ENCODE measurements at places on chromosomes 3 and 15. TPM values are rescaled to one million over a fixed set of nuclear protein-coding genes. Genes with fewer than 3 reads are reported as not detected.

DNA sequence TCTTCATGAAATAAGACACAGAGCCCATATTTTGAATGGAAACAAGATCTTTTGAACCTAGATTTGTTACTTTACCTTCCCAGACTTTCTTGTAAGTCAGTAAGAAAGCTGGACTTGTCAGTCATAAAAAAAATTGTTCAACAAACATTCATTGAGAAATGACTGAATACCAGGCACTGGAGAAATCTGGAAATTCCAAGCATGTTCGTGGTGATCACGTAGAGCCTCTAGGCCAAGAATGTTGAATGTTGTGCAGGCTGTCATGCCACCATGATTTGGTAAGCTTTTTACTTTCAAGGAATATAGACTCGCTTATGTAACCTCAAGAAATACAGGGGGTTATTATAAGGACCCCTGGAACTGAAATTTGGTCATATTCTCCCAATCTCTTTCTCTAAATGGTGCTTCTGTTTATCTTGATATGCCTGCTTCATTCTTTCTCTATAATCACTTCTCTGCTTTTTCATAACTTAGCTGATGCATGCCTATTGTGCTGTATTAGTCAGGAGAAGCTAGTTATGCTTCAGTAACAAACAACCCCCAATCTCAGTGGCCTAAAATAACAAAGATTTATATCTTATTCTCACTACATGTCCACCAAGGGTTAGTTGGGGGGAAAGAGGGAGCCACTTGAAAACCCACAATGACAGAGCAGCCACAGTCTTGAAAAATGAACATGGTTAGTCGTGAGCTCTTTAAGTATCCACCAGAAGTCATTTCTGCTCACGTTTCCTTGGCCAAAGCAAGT is 3.4 kb upstream of the TPM1 start:
- DNase-seq: no peak

The UNC45A gene
- total RNA-seq: 59.8 TPM

GRCh38 chr3:66419036-66419435 is 81.8 kb downstream of the LRIG1 start:
- DNase-seq: no peak

- DNase-seq: no peak
Measured at GRCh38 chr3:6229778-6230410, 631.0 kb upstream of the GRM7 start.

DNA sequence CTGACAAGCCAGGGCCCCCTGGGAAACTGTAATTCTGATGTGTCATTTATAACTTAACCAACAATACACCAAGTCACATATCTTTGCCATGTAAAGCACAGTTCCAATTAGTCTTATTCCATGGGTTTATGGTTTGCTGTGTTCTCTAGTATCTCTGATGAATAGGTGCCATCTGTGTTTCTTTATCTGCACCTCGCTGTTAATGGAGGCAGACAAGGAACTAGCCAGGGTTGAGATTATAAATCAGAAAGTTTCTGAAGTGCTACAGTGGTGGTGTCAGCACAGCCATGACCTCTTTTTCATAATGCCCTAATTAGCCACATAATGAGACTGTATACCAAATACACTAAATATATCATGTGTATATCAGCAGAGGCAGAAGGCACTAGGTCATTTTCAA is 866.4 kb downstream of the PLOD2 start:
- no peak for DNase-seq

DNA sequence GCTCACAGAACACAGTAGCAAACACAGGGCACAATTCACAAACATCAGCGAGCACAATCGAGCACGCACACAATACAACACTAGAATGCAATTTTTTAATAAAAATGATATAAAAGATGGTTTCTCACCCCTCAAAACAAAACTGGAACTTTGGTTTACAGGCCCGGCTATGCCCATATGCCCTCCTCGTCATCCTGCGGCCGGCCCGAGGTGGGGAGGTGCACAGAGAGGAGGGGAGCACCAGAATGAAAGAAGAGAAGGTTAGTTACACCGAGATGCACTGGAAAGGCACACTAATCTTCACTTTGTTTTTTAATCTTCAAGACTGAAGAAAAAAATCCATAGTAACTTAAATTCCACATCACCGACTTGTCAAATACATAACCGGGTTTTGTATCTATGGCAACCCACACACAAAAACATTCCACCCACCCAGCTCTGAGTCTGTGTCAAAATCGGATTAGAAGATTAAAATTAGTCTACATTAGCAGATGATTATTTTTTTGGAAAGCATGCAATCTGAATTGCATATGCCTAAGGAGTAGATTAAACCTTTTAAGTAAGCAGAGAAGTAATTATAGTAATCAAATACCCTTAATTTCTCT is 196.7 kb upstream of the WNT5A start:
- DNase-seq: no peak

The FGF7 gene
- total RNA-seq: 42.9 TPM

GRCh38 chr3:114624571-114625181 is 330.8 kb downstream of the TIGIT start:
- DNase-seq: peak; percentile 81

GRCh38 chr3:108407886-108408285 is 102.5 kb downstream of the MYH15 start:
- no peak for DNase-seq

The SPTSSB gene
- total RNA-seq: 2.0 TPM

GRCh38 chr15:85408270-85408746 is 27.9 kb downstream of the AKAP13 start:
- DNase-seq: no peak

The ZNF774 gene
- 4.6 TPM for total RNA-seq

The SMCO1 gene
- not detected for total RNA-seq

The WWTR1 gene
- 91.4 TPM for total RNA-seq

GRCh38 chr3:138213398-138214085 is 26.4 kb downstream of the ARMC8 start:
- no peak for DNase-seq

- DNase-seq: no peak
Measured at GRCh38 chr3:162443376-162443775, 946.8 kb downstream of the OTOL1 start.

The CDAN1 gene
- total RNA-seq: 14.7 TPM

The SLC6A6 gene
- 27.5 TPM for total RNA-seq

DNA sequence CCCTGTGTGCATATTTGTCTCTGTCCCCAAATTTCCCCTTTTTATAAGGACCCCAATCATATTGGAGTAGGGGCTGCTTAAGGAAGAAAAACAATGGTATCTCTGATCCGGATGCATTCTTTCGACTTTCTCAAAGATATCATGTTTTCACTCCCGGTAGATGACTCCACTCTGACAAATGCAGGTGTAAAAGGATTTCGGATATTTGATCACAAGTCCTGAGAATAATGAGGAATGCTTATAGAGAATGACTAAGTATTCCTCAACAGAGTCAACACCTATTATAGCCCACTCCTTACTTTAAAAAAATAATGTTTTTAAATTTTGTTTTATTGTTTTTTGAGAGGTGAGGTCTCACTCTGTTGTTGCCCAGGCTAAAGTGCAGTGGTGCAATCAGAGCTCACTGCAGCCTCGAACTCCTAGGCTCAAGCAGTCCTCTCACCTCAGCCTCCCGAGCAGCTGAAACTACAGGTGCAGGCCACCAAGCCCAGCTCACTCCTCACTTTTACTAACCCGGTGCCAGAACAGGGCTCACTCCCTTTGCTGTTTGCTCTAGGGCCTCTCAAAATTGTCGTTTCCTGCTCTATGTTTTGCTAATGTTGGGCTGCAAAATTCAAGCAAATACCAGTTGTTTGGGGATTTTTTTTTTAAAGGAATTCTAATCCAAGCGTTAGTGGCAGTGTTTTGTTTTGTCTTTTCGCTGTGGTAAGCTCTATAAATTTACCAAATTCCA is 24.6 kb downstream of the COL8A1 start:
- DNase-seq: no peak

GRCh38 chr3:158355623-158356588 is 215.1 kb upstream of the MLF1 start:
- no peak for DNase-seq

GRCh38 chr3:178147001-178147400 is 389.2 kb upstream of the KCNMB2 start:
- DNase-seq: no peak

The IMPG2 gene
- 0.33 TPM for total RNA-seq

GRCh38 chr15:70609889-70610288 is 153.5 kb downstream of the UACA start:
- no peak for DNase-seq

All from breast epithelium (tissue), 4 donors.